Activated T-helper 1 cell treated with anti-CD3 and anti-CD28 coated beads, Interleukin-12 subunit alpha, Interleukin-12 subunit beta, Interleukin-2, Interleukin-4 antibody, amounts not matched to agents 30 ng/mL and 10 ng/mL and 1 ng/mL, durations not matched to agents 14 hours and 24 hours and 36 hours (primary cell): ENCODE measurements at places on chromosomes 16 and 17. TPM values are rescaled to one million over a fixed set of nuclear protein-coding genes. Genes with fewer than 3 reads are reported as not detected.

CLEC18B gene
- 0.60 TPM in 1 of 2 replicates, not detected in the other for total RNA-seq

KRT24 gene
- not detected in 2 replicates for total RNA-seq

MYL11 gene
- total RNA-seq = 2.0 and 2.7 TPM in 2 replicates

CXCL16 gene
- total RNA-seq = 3.7 and 7.0 TPM in 2 replicates

PABPN1L gene
- not detected in 2 replicates for total RNA-seq

DNA sequence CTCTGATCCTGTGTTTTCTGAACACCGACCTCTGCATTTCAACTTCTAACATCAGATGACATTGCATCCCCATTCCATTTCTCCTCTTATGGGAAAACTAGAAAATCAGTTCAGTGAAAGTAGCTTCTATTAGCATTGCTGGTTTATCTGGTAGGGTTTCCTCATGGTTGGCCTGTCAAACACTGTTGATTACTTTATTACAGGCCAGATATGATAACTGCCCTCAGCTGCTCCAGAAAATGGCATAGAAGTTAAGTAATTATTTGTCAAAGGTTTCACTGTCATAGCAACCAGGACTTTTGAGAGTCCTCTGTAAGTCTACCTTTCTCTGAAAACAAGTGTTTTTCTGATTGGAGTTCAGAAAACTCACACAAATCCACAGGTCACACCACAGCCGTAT is 3.0 kb downstream of the GFOD2 start:
- H3K4me3 ChIP-seq = no peak overlapping the region
- DNase-seq = no peak
- H3K27me3 ChIP-seq = no peaks in the 10 kb centered on the region
- no peak overlapping the region for H3K27ac ChIP-seq
- peaks cover 14% of the 10 kb centered on the region for H3K36me3 ChIP-seq

GRCh38 chr17:38867968-38868816 is 1.7 kb upstream of the LASP1 start:
- H3K4me1 ChIP-seq = peaks cover 44% of the 10 kb centered on the region
- peaks cover 6% of the 10 kb centered on the region for H3K36me3 ChIP-seq
- DNase-seq = no peak
- peak overlapping the region; percentile 91 for H3K4me3 ChIP-seq
- H3K27me3 ChIP-seq = no peaks in the 10 kb centered on the region

DNA sequence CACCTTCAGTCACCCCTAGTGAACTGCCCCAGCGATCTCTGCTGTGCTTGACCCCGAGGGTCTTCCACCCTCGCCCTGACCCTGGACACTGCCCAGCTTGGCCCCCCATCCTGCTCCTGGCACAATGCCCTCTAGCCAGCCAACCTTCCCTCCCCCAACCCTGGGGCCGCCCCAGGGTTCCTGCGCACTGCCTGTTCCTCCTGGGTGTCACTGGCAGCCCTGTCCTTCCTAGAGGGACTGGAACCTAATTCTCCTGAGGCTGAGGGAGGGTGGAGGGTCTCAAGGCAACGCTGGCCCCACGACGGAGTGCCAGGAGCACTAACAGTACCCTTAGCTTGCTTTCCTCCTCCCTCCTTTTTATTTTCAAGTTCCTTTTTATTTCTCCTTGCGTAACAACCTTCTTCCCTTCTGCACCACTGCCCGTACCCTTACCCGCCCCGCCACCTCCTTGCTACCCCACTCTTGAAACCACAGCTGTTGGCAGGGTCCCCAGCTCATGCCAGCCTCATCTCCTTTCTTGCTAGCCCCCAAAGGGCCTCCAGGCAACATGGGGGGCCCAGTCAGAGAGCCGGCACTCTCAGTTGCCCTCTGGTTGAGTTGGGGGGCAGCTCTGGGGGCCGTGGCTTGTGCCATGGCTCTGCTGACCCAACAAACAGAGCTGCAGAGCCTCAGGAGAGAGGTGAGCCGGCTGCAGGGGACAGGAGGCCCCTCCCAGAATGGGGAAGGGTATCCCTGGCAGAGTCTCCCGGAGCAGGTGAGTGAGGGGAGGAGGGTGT is at the start of gene TNFSF13:
TSS of gene TNFSF13 (plus strand) at position 207 of the 776 bp plus-strand sequence. CDS start at position 497, 290 bp downstream.
- DNase-seq = no peak
- peaks cover 22% of the 10 kb centered on the region for H3K36me3 ChIP-seq
- H3K4me3 ChIP-seq = peak within 1 kb of the TSS; percentile 60
- H3K4me1 ChIP-seq = peaks cover 64% of the 10 kb centered on the region
- H3K27me3 ChIP-seq = no peaks in the 10 kb centered on the region

- no peaks in the 10 kb centered on the region for H3K27me3 ChIP-seq
- H3K36me3 ChIP-seq = peaks cover under 1% of the 10 kb centered on the region
- H3K4me1 ChIP-seq = peaks cover 62% of the 10 kb centered on the region
These were observed 11.3 kb upstream of the RNF157 start for GRCh38 chr17:76251478-76252039.

DNA sequence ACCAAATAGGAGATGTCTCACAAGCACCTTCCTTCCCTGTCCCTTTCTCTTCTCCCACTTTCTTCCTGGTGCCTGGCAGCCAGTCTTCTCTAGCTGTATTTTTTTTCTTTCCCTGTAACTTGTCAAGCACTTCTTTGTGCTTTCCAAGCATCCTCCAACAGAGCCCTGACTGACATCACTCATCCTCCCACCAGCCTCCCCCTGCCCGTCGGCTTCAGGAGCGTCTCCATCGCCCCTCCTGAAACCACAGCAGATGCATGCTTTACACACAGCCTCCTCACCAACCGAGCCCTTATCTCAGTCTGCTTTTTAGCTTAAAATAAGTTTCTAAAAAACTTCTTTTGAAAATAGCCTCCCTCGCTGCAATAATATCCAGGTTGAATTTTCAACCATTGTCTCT is 268.7 kb upstream of the CDH5 start:
- no peak overlapping the region for H3K4me3 ChIP-seq
- H3K27me3 ChIP-seq = no peaks in the 10 kb centered on the region
- no peak for DNase-seq
- no peak overlapping the region for H3K27ac ChIP-seq

- H3K4me3 ChIP-seq = no peak overlapping the region
- peaks cover 34% of the 10 kb centered on the region for H3K4me1 ChIP-seq
- no peaks in the 10 kb centered on the region for H3K27me3 ChIP-seq
- H3K36me3 ChIP-seq = peaks cover 12% of the 10 kb centered on the region
These were observed 10.7 kb downstream of the C16orf95 start for GRCh38 chr16:87306516-87306915.

GRCh38 chr17:45127207-45127547 is 5.1 kb downstream of the PLCD3 start:
- no peaks in the 10 kb centered on the region for H3K36me3 ChIP-seq
- no peak overlapping the region for H3K4me3 ChIP-seq
- no peak overlapping the region for H3K27ac ChIP-seq
- no peaks in the 10 kb centered on the region for H3K4me1 ChIP-seq
- H3K27me3 ChIP-seq = peaks cover 9% of the 10 kb centered on the region

GRCh38 chr17:40168262-40168832 is 8.9 kb upstream of the RAPGEFL1 start:
- no peak for DNase-seq
- peaks cover 10% of the 10 kb centered on the region for H3K4me1 ChIP-seq
